Ovary (tissue), 10 donors: ENCODE measurements at places on chromosomes 3 and 15. TPM values are rescaled to one million over a fixed set of nuclear protein-coding genes. Genes with fewer than 3 reads are reported as not detected.

Gene FGF12
- 1.7 TPM for polyA plus RNA-seq

DNA sequence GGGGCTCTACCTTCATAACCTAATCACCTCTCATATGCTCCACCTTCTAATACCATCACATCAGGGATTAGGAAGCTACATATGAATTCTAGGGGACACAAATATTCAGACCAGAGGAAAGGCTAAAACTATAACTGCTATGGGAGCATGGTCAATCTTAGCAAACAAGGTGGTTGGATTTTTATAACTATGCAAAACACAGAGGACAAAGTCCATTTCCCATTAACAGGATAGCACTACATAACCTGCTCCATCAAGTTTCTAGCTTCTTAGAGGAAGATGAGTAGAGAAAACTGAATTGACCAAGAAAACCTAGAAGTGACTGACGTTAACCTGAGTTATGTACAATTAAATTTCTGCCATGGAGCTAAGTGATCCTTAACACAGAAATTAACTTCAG, 398.6 kb downstream of the TBL1XR1 start:
- no peak for DNase-seq

DNA sequence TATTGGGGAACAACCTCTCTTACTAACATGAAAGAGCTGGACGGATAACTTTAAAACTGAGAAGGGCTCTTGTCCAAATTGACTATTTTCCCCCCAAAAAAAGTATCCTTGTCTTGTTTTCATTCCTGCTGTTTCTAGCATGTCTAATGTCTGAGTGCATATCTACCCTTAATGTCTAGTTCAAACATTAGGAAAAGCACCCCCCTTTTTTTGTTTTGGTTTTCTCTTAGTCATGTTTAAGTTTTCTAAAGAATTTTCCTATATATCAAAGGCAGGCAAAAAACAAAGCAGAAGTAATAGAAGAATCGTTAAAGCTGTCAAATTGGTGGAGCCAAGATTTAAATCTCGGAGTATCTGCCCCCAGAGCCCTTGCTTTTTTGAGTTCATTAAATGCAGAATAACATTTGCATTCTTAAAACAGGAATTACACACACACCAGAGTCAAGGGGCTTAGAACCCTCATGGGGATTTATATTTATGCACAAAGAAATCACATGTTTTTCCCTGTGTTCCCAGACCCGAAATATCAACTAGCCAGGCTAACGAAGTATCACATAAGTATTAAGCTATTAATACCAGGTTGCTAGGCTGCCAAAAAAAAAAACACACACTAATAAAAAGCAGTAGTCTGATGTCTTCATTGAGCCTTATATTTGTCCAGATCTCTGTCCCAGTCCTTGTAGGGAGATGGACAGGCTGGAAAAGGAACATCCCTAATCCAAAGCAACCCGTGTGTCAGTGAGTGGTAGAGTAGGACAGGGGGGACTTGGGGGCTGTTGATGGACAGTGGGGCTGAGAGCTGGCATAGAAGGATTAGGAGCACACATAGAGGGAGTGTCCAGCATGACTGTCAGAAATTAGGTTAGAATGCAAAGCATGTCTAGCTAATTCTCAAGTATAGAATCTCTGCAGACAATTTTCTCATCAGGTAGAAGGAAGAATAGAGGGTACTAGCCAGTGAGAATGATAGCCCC, 103.6 kb upstream of the BFSP2 start:
- DNase-seq, result no peak

DNA sequence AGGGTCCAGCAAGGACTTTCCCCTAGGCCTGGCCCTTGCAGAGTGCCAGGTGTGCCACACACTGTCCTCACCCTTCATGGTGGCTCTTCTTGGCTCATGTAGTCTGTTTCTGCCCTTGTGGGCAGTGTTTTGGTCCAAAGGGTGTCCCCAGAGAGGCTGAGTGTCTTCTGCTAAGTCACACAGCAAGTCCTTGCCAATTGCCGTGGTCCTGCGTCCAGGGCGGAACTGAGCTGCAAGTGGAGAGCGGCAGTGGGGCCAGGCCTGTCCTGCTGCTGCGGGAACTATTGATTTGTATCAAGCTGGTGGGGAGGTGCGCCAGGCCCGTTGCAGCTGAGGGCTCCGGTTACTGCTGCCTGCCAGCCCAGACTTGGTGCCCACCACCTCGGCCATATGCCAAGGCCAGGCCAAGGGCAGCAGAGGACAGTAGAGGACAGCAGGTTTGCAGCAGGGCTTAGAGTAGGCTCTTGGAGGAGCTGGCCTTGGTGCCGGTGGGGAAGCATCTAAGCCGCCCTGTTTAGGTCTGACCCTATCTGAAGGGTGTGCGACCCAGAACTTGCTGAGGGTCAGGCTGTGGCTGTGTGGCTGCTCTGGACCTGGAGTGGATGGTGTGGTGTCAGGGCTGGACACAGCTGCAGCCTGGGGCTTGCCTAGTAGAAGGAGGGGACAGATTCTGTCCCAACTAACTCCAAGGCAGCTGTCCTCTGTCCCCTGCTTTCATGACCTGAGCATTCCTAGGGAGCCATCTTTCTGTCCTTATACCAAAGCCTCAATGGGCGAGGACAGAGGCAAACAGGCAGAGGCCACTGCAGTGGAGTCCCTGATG, 4.5 kb downstream of the AMIGO3 start:
- no peak for DNase-seq

Gene CYP1A1
- 0.96 TPM for polyA plus RNA-seq

Gene B3GNT5
- polyA plus RNA-seq, result 4.8 TPM

Gene PP2D1
- polyA plus RNA-seq, result not detected

DNA sequence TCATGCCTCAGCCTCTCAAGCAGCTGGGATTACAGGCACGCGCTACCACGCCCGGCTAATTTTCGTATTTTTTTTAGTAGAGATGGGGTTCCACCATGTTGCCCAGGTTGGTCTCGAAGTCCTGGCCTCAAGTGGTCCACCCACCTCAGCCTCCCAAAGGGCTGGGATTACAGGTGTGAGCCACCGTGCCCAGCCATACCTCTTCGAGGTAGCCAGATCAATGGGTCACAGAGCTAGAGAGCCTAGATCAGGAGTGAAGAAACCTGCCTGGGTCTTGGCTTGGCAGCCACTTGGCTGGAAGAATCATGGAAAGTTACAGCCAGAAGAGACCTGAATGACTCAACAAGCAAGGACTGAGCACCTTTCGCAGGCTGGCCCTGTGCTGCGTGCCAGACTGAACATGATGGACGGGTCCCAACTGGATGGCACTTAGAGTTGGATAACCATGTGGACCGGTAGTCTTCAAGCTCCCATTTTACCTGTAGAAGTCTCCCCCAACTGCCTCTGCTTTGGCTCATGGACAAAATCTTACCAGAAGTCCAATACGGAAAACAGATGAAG, 29.7 kb downstream of the GNB5 start:
- DNase-seq, result no peak

- DNase-seq, result no peak
Measured at GRCh38 chr15:36658312-36658711, 78.9 kb downstream of the CDIN1 start.

DNA sequence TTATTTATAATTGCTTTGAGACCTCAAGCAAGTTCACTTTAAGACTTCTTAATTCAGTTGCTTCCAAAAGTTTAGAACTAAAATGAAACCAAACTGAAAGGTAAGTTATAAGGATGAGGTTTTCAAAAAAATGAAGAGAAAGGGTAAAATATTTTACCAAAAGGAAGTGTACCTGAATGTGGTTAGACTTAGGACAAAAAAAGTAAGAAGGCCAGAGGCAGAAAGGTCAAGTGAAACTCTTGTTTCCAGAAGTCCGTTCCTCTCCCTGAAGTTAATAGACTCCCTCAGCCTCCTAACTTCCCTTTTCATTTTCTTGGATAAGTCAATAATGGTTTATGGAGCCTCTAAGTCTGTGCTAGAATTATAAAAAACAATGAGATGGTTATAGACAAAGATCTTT, 16.6 kb downstream of the BTLA start:
- no peak for DNase-seq

DNA sequence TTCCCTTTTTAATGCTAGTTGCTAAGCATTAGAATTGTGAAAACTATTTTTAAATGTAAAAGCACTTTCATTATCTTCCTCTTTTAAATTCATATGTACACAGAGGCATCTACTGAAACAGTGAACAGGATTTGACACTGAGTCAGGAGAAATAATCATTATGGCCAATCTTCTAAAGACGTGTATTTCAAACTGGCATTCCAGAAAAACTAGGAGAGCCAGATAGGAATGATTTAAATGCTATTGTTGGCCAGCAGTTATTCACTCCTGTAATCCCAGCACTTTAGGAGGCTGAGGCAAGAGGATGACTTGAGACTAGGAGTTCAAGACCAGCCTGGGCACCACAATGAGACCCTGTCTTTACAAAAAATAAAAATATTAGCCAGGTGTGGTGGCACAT, 67.6 kb upstream of the RAP2B start:
- no peak for DNase-seq

Gene PYGO1
- polyA plus RNA-seq, result 8.6 TPM

Gene PLIN1
- 5.4 TPM for polyA plus RNA-seq

GRCh38 chr3:11154036-11154952, at the start of gene HRH1:
Gene HRH1 (plus strand): TSS chr3:11154493. CDS start chr3:11259038, 104,545 bp downstream.
- no peak for DNase-seq

- DNase-seq, result no peak
Measured at GRCh38 chr3:177263615-177264368, 66.5 kb upstream of the TBL1XR1 start.

DNA sequence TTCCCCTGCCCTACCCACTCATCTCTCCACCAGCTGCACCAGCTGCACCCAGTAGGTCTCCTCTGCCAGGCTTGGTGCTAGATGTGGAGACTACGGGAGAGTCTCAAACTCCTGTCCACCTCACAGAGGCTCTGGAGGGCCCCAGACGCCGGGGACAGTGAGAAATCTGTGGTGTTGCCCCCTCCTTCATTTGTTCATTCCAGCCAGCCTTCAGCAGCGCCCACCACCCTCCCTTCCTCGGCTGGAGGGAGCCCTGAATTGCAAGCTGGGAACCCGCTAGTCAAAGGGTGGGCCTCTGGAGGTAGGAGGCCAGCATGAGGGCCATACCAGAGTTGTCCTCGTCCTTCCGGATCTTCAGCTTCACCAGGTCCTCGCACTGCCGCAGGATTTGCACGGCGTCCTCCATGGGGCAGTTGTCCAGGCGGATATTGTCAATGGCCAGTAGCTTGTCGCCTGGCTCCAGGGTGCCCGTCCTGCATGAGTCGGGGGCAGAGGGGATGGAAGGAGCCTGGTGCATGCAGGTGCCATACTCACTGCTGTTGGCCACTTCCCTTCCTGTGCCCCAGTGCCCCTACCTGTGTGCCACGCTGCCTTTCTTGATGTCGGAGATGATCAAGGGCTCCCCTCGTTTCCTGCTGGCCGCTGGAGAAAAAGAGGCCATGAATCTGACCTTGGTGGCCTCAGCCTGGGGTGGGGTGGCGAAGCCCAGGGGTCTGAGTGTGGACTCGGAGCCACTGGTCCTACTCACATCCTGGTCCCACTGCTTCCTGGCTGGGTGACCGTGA, 29.1 kb downstream of the GRIP2 start:
- no peak for DNase-seq

GRCh38 chr3:54243056-54243931, 120.9 kb downstream of the CACNA2D3 start:
- peak; percentile 25 for DNase-seq

GRCh38 chr3:38582316-38582715, 67.2 kb downstream of the SCN5A start:
- no peak for DNase-seq

DNA sequence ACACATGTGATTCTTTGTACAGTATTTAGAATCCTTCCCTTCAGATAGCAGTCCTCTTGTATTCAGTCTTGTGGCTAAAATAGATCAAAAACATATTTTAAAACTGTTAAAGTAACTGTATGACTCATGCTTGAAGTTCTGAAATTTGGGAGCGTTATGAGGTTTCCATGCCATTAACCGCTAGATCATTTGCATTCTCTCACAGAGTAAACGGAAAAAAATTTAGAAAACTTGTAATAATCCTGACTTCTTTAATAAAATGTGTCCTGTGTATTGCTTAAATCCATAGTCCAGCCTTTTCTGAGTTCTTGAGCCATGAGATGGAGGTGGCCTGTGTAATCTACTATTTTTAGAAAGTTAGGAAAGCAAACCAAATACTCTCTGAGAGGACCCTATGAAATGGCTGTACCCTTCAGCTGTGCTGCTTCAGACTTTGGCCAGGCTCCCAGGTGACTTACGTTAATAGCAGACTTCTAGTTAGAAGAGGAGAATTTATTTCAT, 33.8 kb downstream of the MBNL1 start:
- DNase-seq, result peak; percentile 77
